ENCODE measurements at places on chromosomes 7 and 10. TPM values are rescaled to one million over a fixed set of nuclear protein-coding genes. Genes with fewer than 3 reads are reported as not detected.

DNA sequence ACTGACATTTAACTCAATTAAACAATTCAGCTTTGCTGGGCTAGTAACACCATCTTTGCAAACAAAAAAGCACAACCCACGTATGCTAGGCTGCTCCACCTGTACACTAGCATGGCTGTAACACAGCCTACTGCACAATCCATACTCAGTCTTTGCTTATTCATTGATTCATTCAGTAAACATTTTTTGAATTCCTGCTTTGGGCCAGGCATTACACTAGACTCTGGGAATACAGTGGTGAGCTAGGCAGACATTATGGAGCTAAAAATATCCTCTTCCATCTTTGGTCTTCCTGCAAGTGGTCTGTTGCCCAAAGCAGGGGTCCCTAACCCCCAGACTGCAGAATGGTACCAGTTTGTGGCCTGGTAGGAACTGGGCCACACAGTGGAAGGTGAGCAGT, 9.9 kb downstream of the CNNM1 start:
- DNase-seq: no peak

DNA sequence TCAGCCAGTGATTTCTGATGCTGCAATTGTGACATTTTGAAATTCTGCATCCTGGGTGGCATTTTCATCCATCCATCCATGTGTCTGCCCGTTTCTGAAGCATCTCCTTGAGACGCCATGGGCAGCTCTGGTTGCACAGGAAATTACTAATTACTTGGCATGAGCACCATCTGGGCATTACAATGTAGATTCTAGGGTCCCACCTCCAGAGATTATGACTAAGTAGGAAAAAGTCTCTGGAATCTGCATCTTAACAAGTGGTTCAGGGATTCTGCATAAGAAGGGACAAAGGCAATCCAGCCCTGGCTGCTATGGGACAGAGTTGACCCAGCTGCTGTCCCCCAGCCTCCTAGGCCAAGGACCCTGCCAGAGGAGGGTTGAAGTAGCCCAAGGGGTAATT, 65.3 kb downstream of the CUZD1 start:
- no peak for DNase-seq

- no peak for DNase-seq
Observed at GRCh38 chr7:92758796-92759431, 77.5 kb downstream of the CDK6 start.

Gene PNLIPRP3
- total RNA-seq: not detected

- no peak for DNase-seq
Observed at GRCh38 chr7:139159900-139160675, 50.6 kb upstream of the ZC3HAV1 start.

Gene SPAM1
- not detected for total RNA-seq

- DNase-seq: no peak
Observed at GRCh38 chr10:116947841-116948529, 57.0 kb downstream of the SHTN1 start.

- no peak for DNase-seq
Observed at GRCh38 chr10:126650161-126650560, 20.3 kb downstream of the C10orf90 start.

GRCh38 chr7:106110238-106110560, 1.9 kb downstream of the SYPL1 start:
- no peak for DNase-seq

DNA sequence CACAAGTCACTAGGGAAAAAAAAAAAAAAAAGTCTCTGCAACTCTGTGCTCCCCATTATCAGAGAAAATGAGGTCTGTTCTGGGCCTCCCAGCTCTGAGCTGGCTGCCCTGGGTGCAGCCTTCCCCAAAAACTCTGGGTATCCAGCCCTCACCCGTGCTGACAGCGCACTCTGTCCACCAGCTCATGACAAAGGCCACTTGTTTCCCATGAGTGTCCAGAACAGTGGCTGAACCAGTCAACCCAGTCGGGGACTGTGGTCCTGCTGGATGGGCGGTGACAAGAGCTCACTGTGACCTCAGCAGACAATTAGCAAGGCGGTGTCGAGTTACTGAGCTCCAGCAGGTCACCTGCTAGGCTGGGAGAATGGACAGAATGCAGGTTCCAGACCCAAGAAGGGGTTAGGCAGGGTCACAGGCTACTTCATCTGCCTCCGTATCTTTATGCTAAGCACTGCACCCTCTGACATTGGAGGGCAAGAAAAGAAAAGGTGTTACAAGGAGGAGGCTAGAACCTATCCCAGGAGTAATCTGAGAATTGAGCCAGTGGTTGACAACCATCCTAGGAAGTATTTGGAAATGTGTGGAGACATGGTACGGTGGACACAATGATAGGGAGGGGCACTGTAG, 37.2 kb downstream of the DLG5 start:
- DNase-seq: no peak

- no peak for DNase-seq
Observed at GRCh38 chr7:25839084-25839769, 312.8 kb upstream of the NFE2L3 start.

Gene VPS50
- total RNA-seq: 10.8 TPM

Gene DYDC2
- total RNA-seq: not detected

GRCh38 chr7:108004220-108005142, 1.5 kb upstream of the LAMB1 start:
- DNase-seq: no peak

DNA sequence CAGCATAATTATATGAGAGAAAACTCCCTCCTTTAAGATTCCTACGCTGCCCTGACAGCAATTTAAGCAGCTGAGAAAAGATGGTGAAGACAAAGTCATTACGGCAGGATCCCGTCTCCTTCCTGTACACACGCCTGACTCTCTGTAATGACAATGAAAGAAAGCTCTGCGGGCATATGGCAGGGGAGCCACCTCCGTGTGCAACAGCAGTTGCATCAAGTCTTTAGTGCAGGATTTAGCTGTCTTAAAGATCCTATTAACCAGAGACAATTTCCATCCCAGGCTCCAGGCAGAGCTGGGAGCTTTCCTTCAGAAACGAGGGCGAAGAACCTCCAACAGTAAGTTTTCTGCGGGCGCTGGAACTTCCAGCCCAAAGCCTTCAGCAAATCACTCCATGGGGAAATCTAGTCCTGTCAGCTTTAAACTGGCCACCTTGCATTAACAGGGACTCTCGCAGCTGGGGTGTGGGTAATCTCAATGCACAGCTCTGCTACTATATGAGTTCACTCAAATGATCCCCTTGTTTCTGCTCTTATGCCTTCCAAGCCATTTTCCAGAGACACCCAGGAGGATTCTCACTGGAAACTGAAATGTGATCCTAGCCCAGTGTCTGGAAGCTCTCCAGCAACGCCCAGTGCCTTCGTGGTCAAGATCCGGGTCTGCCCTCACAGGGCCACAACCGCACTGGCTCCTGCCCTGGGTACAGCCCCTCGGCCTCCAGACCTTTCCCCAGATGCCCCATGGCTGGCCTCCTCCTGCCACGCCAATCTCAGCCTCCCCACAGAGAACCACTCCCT, 74.9 kb downstream of the CTBP2 start:
- DNase-seq: no peak

DNA sequence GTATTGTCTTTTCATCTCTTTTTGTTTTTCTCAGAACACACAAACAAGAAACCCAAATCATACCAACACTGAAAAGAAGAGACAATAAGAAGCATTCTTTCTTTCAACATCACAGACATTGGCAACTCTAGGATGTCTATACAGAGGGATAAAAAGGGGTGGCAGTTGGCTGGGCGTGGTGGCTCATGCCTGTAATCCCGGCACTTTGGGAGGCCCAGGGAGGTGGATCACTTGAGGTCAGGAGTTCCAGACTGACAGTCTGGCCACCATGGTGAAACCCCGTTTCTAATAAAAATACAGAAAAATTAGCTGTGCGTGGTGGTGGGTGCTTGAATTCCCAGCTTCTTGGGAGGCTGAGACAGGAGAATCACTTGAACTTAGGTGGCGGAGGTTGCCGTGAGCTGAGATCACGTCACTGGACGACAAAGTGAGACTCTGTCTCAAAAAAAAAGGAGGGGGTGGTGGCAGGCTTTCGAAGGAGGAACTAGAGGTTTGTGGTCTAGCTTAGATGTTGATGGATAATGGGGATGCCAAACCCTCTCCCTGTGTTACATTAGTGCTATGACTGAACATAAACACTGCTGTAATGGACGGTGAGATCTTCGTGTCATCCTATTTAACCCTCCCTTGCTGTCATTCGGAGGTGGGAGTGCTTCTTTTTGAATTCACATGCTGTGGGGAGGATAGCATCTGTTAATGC, 9.4 kb downstream of the CNNM2 start:
- DNase-seq: peak; percentile 73

Data from hematopoietic multipotent progenitor cell (in vitro differentiated cells).